ENCODE measurements at places on chromosomes 7 and 10.

- DNase-seq, result no peak
These were observed 920.8 kb upstream of the ZNF722 start for GRCh38 chr7:63077841-63078240.

DNA sequence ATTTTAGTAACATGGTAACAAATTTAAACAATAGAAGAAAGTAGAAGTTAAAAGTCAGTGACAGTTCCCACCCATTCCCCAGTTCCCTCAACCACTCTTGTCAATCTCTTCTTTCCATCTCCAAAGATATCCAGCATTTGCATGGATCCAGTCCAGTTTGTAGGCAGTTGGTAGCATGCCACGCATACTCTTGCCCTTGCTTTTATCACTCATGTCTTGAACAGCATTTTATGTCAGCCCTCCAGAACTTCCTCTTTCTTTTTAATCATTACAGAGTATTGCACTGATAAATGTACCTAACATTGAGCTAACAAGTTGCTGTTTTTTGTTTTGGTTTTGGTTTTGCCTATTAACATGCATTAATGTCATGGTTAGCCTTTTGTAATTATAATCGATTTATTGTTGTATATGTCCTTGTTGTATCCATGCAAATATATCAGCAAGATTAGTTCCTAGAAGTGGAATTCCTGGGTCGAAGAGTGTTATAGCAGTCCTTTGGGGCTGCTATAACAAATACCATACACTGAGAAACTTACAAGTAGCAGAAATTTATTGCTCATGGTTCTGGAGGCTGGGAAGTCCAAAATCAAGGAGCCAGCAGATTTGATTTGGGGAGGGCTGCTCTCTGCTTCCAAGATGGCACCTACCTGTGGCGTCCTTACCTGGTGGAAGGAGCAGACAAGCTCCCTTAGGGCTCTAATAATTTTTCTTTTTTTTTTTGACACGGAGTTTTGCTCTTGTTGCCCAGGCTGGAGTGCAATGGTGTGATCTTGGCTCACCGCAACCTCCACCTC is 25.7 kb downstream of the CHST3 start:
- DNase-seq, result no peak

DNA sequence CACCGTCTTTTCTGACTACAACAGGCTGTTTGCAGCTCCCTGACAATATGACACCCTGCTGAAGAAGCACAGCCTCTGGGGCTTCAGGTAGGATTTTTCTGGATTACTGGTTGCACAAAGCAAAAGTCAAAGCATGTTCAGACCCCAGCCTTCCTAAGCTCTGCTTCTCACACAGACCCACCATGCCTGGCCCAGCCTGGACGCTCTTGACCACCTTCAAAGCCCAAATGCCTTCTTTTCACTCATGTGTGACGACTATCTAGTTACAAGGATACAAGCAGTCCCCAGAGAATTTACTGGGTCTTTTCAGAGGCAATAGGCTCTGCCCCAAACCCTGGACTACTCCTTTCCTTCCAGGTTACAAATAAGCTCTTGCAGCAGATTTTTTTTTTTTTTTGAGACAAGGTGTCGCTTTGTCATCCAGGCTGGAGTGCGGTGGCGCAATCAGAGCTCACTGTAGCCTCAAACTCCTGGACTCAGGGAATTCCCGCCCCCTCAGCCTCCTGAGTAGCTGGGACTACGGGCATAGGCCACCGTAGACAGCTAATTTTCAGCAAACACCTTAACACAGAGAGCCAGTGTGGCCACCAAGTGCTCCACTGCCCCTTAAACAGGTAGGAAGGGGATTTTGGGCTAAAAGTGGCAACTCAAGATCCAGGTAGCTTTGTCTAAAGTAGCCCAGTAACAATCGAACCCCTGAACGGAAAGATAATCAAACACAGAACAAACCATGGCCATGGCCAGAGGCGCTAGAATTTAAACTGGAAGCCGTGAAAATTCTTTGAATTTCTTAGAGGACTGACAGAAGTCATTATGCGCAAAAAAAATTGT is 16.2 kb downstream of the SVIL start:
- DNase-seq, result no peak

DNA sequence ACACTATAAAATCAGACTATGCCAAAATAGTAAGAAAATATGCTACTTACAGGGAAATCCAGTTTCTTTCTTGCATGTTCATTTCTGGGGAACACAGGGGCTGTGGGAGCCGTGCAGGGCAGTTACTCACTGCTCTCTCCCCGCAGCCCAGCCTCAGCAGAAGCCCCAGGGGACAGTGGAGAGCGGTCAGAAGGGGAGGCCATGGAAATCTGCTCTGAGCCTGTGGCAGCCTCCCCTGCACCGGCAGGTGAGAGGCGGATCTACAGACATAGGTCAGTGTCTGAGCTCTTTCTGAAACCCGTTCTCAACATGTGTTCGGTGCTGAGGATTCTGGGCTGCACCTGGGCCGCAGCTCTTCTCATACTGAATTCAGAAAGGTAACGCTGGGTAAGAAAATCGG is 2.9 kb downstream of the ZNF511 start:
- DNase-seq, result no peak

Data from stimulated activated CD4-positive, alpha-beta T cell treated with anti-CD3 and anti-CD28 coated beads, TNF-alpha, amount 100 ng/mL, for 4 hours (primary cell).